ENCODE measurements at places on chromosomes 5 and 9. TPM values are rescaled to one million over a fixed set of nuclear protein-coding genes. Genes with fewer than 3 reads are reported as not detected.
A peak's percentile ranks its signal among the peaks of the same experiment; 100 is the strongest.

The ANGPTL2 gene
- not detected for total RNA-seq

The SEMA5A gene
- total RNA-seq = not detected

The TRIM36 gene
- total RNA-seq = 0.57 TPM

The SCGB3A2 gene
- total RNA-seq = not detected

The LTC4S gene
- total RNA-seq = 6.1 TPM

The SPATA6L gene
- 5.2 TPM for total RNA-seq

The OR1J2 gene
- not detected for total RNA-seq

The OR1Q1 gene
- total RNA-seq = 1.5 TPM

The VDAC1 gene
- total RNA-seq = 42.6 TPM

The CD72 gene
- 8.0 TPM for total RNA-seq

The BTNL3 gene
- total RNA-seq = not detected

The GABRA1 gene
- total RNA-seq = not detected

The ZNF658 gene
- total RNA-seq = 8.6 TPM

The UGT3A2 gene
- not detected for total RNA-seq

The KLF4 gene
- 0.82 TPM for total RNA-seq

The CEP78 gene
- 35.9 TPM for total RNA-seq

The SNX24 gene
- total RNA-seq = 2.5 TPM

DNA sequence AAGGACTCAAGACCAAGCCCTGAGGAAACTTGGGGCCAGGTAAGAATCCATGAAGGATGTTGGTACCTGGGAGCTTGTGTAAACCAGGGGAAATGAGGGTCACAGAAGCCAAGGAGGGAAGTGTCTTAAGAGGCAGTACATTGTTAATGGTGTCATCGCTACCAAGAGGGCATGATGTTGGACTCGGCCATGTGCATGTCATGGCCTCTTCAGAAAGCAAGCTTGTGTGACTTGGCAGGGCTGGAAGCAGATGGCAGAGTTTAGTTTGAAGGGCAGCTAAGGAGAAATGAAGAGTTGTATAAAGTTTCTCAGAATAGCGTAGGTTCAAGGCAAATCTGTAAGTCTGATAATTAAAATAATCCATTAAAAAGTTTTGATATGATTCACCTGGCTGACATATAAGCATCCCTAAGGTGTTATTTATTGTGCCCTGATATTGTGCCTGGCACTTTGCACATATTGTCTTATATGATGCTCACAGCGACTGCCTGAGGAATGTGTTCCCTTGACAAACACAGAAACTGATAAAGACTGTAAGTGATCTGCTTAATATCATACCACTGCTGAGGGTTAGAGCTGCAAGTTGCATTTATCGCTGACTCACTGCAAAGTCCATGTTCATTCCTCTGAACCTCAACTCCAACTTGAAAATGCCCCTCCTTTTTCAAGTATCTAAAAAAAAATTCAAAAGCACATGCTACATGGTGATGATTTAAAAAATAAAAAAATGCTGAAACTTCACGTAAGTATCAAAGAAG lies 81.3 kb upstream of the PTPN3 start:
- H3K4me3 ChIP-seq = no peak overlapping the region
- no peak for DNase-seq

DNA sequence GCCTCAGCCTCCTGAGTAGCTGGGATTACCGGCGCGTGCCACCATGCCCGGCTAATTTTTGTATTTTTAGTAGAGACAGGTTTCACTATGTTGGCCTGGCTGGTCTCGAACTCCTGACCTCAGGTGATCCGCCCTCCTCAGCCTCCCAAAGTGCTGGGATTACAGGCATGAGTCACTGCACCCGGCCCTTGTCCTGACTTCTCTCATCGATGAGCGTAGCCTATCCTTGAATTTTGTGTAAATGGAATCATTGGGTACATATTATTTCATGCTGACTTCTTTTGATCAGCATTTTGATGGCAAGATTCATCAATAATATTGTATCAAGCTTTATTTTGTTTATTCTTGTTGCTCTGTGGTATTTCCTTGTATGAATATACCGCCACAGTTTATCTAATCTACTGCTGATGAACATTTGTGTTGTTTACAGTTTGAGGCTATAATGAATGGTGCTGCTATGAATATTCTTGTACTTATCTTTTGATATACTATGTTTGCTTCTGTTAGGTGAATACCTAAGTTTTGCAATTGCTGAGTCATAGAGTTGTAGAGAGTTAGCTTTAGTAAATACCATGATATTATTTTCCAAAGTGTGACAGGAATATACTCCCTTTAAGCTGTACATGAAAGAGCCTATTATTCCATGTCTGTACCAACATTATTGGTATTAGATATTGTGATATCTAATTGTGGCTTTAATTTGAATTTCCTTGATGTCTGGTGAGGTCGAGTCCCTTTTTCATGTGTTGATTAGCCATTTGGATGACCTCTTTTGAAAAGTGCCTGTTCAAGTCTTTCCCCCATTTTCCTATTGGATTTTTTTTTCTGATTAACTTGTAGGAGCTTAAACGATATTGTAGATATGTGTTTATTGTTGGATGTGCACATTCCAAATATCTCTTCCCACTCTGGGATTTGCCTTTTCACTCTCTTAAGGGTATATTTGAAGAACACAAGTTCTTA lies 107.5 kb downstream of the RGS3 start:
- no peak overlapping the region for H3K27ac ChIP-seq
- H3K36me3 ChIP-seq = no peaks in the 10 kb centered on the region
- DNase-seq = peak; percentile 21
- H3K27me3 ChIP-seq = no peaks in the 10 kb centered on the region

- H3K4me3 ChIP-seq = no peak overlapping the region
- no peak overlapping the region for H3K27ac ChIP-seq
- H3K4me1 ChIP-seq = no peaks in the 10 kb centered on the region
Observed at GRCh38 chr9:35517131-35517530, 27.2 kb downstream of the RUSC2 start.

DNA sequence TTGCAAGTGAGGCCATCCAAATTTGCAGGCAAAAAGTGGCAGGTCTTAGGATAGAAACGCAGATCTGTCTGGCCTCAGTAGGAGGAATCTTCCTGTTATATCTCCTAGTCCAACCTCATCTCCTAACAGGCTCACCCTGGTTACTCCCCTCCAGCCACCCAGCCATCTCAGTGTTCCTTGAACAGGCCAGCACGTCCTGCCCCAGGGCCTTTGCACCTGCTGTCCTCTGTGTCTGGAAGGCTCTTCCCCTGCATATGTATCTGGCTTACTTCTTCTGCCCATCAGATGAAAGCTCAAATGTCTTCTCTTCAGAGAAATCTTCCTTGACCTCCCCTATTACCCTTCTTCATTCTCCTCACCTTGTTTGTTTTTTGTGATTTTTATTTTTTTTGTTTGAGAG lies 107.3 kb upstream of the ALDH1B1 start:
- DNase-seq = no peak
- H3K4me1 ChIP-seq = no peaks in the 10 kb centered on the region
- H3K27ac ChIP-seq = peak overlapping the region; percentile 50
- H3K36me3 ChIP-seq = no peaks in the 10 kb centered on the region
- no peak overlapping the region for H3K4me3 ChIP-seq

GRCh38 chr5:16980983-16981382 lies 44.9 kb upstream of the MYO10 start:
- H3K4me1 ChIP-seq = no peaks in the 10 kb centered on the region
- H3K4me3 ChIP-seq = no peak overlapping the region
- no peak overlapping the region for H3K27ac ChIP-seq
- DNase-seq = no peak
- peaks cover 2% of the 10 kb centered on the region for H3K27me3 ChIP-seq

GRCh38 chr5:125484742-125485641 lies 738.6 kb upstream of the ZNF608 start:
- H3K36me3 ChIP-seq = no peaks in the 10 kb centered on the region
- H3K27me3 ChIP-seq = no peaks in the 10 kb centered on the region
- H3K27ac ChIP-seq = no peak overlapping the region
- H3K4me1 ChIP-seq = no peaks in the 10 kb centered on the region

DNA sequence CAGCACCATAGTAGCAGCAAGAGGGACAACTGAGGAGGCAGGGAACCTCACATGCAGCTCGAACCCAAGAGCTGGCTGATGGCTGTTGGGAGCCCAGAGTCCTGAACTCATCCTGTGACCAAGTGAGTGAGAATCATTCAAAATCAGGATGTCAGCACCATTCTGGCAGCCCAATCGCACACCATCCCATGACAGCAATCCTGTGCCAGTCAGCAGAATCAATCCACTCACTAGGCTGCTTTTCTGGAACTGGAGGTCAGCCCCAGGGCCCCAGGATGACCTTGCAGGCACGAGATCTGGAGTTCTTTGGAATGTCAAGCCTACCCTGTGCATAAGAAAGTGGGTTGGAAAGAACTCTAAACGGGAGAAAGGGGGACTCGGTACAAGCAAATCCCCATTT lies 67.8 kb upstream of the TAF11L2 start:
- H3K27me3 ChIP-seq = no peaks in the 10 kb centered on the region
- H3K27ac ChIP-seq = no peak overlapping the region
- no peak overlapping the region for H3K4me3 ChIP-seq
- no peaks in the 10 kb centered on the region for H3K36me3 ChIP-seq
- DNase-seq = no peak

- H3K27me3 ChIP-seq = no peaks in the 10 kb centered on the region
- H3K27ac ChIP-seq = no peak overlapping the region
- H3K4me1 ChIP-seq = no peaks in the 10 kb centered on the region
- DNase-seq = no peak
- no peak overlapping the region for H3K4me3 ChIP-seq
- H3K36me3 ChIP-seq = peaks cover 52% of the 10 kb centered on the region
Observed at GRCh38 chr9:21883642-21884041, 81.2 kb downstream of the MTAP start.

DNA sequence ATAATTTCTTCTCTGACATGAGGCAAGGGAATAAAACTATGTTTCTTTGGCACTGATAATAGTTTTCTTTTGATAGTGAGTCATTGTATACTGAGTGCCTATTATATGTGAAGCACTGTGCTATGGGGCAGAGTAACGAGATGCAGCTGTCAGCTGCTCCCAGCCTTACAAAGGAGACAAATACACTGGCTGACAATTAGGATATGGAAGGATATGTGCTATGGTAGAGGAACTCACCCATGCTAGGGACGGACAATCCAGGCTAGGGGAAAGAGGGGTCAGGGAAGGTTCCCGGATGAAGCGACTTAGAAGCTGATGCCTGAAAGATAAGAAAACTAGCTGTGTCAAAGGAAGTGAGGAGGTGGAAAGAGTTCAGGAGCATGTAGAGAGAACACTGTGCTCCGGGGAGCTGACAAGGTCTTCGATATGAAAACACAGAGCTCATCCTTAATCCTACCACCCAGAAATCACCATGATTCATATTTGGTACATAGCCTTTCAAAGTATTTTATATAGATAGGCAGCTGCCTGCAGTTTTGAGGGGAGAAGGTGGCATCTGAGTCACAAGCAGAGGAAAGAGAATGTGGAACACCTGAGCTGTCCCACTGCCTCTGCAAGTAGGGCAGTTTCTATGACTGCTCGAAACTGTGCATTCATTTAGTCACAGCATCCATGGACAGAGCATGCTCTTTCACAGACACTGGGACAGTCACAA lies 12.1 kb downstream of the BSPRY start:
- no peak overlapping the region for H3K27ac ChIP-seq
- no peaks in the 10 kb centered on the region for H3K4me1 ChIP-seq
- H3K27me3 ChIP-seq = peaks cover 3% of the 10 kb centered on the region

- no peaks in the 10 kb centered on the region for H3K4me1 ChIP-seq
- no peak for DNase-seq
- peaks cover 14% of the 10 kb centered on the region for H3K27me3 ChIP-seq
- no peak overlapping the region for H3K27ac ChIP-seq
- no peak overlapping the region for H3K4me3 ChIP-seq
Observed at GRCh38 chr5:58716713-58717112, 133.8 kb downstream of the RAB3C start.

GRCh38 chr5:153399595-153399994 lies 90.9 kb upstream of the GRIA1 start:
- no peak for DNase-seq
- H3K36me3 ChIP-seq = no peaks in the 10 kb centered on the region
- H3K27me3 ChIP-seq = no peaks in the 10 kb centered on the region
- no peaks in the 10 kb centered on the region for H3K4me1 ChIP-seq

- H3K4me1 ChIP-seq = no peaks in the 10 kb centered on the region
- H3K36me3 ChIP-seq = no peaks in the 10 kb centered on the region
- H3K4me3 ChIP-seq = no peak overlapping the region
- H3K27ac ChIP-seq = no peak overlapping the region
- DNase-seq = no peak
- H3K27me3 ChIP-seq = peaks cover 3% of the 10 kb centered on the region
Observed at GRCh38 chr5:13664377-13664776, 280.1 kb downstream of the DNAH5 start.

GRCh38 chr5:107253246-107253645 lies 417.5 kb downstream of the EFNA5 start:
- no peaks in the 10 kb centered on the region for H3K36me3 ChIP-seq
- H3K27me3 ChIP-seq = peaks cover 22% of the 10 kb centered on the region
- no peak overlapping the region for H3K4me3 ChIP-seq
- H3K27ac ChIP-seq = no peak overlapping the region
- no peak for DNase-seq

DNA sequence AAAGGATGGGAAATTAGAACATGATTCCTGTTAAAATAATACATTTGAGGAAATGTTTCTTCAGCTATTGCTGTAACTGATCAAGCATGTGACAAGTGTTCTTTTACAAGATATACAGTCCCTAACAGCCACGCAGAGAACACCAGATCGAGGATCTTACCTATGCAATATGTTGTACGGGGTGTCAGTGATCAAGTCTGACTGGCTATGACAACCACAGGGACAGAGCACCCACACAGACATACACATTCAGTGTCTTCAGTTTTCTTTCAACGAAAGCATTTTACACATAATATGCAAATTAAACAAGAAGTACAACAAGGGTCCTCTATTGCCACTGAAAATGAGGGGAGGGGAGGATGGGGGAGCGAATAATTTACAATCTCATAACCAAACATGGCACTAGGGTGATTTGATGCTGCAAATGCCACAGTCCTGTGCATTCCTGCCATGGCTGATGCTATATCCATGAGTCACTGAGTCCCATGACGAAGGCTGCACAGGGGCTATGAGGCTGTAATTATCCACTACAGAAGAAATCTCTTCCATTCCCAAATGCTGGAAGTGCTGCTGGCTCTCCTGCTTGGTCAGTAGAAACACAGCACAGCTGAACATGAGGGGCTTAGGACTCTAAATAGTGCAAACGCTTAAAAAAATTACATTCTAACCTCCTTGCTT lies 118.2 kb downstream of the KLHL3 start:
- no peaks in the 10 kb centered on the region for H3K4me1 ChIP-seq
- no peaks in the 10 kb centered on the region for H3K36me3 ChIP-seq
- no peak overlapping the region for H3K27ac ChIP-seq
- no peak for DNase-seq
- H3K27me3 ChIP-seq = no peaks in the 10 kb centered on the region
- no peak overlapping the region for H3K4me3 ChIP-seq

DNA sequence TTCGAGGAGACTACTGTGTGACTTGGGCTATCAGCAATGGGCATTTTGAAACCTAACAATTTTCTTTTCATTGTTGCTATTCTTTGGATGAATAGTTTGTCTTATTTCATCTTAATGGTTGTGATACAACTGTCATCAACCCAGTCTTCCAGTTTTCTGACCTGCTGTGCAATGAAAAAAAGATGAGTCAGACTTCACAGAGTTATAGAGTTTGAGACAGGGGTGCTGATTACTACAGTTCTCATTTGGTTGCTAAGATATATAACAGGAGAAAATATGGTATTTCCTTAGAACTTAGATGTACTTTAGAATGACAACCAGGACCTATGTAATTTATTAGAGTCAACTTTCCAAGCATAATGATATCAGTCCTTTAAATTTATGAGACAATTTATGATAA lies 564.4 kb upstream of the NUDT12 start:
- no peaks in the 10 kb centered on the region for H3K36me3 ChIP-seq
- H3K4me1 ChIP-seq = no peaks in the 10 kb centered on the region
- DNase-seq = no peak
- H3K27ac ChIP-seq = no peak overlapping the region
- H3K27me3 ChIP-seq = no peaks in the 10 kb centered on the region
